Substantia nigra (tissue), 51 donors: ENCODE measurements at places on chromosomes 2 and 18.

DNA sequence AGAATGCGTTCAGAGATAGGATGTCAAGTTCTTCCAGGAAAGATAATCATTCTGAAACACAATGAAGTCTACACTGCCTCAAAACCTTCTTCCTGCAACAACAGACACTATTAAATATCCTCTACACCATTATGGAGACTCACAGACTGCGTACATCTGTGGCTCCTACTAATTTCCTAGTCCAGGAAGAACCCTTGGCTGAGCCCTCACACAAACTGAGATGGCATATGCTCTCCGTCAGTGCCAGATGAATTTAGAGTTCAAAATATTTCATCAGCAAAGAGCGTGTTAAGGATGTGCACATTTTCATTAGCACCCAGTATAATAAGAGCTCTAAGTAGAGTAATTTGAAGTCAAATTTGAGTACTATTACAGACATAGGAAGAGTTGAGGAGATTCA, 117.2 kb downstream of the TCF4 start:
- no peak for DNase-seq

- no peak for DNase-seq
Observed at GRCh38 chr18:74488864-74489263, 7.3 kb upstream of the CNDP2 start.

- DNase-seq: peak; percentile 37
Observed at GRCh38 chr2:74414881-74415761, 6.3 kb downstream of the C2orf81 start.

DNA sequence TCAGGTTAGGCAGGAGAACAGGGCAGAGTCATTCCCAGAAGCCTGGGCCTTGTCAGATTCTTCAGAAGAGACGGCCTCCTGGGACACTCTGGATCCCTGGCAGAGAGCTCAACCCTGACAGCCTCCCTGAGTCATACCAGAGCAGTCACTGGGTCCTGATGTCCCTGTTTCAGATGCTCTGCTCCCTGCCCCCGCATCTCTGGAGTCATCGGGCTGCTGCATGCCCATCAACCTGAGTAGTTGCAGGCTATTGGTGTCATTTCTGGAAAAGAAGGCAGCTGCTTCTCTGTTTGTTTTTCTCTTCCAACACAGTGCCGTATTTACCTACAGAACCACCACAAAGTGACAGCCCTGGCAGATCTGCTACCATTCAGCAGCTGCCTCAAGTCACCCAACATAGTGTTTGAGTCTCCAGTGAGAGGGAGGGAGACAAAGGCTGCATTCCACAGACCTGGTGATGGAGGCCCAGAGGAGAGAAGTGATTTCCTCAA, 145.1 kb downstream of the B3GNT2 start:
- DNase-seq: no peak

GRCh38 chr2:25333981-25334380, 7.7 kb downstream of the DNMT3A start:
- DNase-seq: no peak

GRCh38 chr2:207315131-207315530, 149.4 kb upstream of the KLF7 start:
- no peak for DNase-seq

DNA sequence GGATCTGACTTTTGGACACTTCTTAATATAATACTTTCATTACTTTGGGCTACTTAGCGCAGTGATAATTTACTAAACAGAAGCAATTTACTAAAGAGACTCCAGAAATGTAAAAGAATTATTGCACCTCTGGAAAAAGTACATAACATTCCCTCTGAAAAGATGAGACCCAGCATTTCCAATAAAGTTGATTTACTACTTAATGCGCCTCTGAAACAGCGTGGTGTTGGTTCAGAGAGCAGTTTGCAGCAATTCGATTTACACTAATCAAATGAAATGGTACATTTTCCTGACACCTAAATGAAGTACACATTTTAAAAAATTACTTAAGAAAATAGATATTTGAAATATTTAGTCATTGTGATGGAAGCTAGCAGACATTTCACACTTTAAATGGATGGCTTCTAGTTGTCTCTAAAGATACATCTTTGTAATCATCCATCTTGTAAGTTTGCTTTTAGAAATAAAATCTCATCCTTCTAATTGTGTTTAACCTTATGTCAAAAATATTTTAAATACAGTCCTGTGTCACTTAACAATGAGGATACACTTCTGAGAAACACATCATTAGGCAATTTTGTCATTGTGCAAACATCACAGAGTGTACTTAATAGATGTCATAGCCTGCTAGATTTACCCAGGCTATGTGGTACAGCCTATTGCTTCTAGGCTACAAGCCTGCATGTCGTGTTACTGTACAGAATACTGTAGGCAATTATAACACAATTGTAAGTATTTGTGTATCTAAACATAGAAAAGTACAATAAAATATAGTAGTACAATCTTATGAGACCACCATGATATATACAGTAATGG, 284.6 kb upstream of the UBE2E3 start:
- DNase-seq: no peak

DNA sequence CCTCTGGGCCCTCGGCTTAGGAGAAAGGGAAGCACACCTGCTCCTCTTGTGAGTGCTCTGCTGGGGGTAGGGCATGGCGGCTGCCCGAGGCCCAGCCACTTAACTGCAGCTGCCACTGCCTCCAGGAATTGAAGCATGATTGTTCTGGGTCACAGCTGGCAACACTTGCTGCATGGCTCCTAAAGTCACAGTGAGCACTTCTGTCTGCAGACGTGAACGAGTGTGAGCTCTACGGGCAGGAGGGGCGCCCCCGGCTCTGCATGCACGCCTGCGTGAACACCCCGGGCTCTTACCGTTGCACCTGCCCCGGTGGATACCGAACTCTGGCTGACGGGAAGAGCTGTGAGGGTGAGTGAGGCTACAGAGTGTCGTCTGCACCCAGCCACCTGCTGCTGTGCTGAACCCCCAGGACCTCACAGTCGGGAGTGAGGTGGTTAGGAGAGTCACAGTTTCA, 44.4 kb downstream of the FBLN7 start:
- DNase-seq: no peak

DNA sequence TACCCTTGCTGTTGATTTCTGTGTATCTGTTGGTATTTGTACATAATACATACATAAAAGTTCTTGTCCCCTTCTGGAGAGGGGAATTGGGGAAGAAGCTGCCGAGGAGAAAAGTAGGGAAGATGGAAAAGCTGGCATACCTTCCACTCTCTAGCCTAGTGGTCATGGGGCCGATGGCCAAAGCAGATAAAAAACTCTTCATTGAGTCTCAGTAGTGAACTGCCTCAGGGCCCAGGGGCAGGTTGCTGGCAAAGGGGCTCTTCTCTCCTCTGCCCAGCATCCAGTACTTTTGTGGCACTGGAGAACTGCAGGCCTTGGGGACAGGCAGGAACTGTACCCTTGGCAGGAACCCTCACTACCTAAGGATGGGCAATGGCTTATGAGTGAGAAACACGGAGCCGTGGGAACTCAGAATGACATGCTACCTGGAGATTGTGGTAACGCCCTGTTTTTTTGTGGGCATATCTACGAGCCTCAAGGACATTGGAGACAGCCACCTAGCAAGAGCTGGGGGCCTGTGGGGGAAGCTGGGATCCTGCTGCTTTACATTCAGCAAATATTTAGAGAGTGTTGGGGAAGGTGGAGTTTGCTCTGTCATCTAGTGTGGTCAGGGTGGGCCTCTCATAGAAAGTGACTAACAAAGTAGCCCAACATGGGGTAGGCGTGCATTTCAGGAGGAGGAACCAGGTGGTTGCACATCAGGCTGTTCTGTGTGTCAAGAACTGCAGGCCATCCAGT, 22.6 kb upstream of the ITGB6 start:
- no peak for DNase-seq

DNA sequence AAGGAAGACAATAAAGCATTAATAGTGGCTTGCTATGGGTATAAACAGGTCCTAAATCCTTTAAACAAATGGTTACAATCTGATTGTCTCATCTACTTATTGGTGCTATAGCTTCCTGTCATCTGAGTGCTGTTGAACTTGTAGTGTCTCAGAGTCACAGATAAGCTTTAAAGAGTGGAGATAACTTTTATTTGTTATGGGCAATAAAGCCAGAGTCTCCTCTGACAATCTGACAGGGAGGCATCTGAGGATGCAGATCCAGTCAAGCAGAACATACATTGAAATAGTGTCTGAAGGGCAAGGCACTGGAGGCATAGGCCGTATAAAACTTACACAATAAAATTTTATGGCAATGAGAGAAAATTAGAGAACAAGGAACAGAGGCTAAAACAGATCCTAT, 1132.4 kb upstream of the CDH2 start:
- DNase-seq: no peak

DNA sequence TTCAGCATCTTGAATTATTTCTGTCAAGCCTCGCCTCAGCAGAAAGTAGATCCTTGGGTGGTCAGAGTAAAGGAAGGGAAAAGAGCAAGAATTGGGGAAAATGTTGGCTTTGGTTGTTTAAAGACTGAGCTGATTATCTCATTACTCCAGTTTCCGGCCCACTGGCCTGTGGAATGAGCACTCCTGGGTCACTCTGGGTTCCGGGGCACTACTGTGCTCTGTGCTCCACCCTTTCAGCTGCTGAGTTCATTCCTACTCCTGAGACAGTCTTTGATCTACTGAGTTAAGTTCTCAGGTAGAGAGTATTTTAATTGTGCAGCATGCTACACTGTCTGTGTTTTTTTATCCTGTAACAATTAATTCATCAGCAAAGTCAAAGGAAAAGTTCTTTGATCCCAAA, 427.7 kb downstream of the CDH2 start:
- no peak for DNase-seq

DNA sequence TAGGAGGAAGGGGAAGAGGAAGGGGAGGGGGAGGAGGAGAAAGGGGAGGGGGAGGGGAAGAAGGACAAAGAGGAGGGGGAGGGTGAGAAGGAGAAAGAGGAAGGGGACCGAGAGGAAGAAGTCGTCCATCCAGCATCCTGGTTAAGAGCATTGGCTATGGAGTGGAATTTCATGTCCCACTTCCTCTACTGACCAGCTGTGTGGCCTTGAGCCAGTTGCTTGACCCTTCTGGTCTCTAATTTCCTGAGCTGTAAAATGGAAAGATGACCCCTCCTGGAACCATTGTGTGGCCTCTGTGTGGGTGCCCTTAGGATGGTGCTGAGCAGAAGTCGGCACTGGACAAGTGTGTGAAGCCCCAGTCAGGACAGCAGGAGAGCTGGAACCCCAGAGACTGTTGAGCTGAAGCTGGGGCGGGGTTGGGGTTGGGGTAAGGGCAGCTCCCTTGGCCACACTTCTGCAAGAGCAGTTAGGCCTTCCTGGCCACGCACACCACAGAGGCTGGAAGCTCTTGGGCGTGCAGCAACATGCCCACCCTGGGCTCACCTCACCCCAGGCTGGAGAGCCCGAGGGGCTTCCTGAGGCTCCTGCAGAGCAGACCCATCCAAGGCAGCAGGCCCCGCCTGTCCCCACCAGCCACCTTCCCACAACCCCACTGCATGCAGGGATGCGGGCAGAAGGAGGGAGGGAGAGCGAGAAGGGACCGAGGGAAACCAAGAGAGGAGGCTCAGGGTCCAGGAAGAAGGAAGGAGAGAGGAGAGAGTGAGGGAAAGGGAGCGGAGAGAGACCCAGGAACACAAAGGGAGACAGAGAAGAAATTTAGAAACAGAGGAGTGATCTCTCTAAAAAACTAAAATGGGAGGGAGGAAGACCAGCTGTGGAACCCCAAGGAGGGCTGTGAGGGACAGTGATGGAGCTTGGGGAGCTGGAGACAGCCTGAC, 16.2 kb downstream of the ADRA2B start:
- DNase-seq: no peak

DNA sequence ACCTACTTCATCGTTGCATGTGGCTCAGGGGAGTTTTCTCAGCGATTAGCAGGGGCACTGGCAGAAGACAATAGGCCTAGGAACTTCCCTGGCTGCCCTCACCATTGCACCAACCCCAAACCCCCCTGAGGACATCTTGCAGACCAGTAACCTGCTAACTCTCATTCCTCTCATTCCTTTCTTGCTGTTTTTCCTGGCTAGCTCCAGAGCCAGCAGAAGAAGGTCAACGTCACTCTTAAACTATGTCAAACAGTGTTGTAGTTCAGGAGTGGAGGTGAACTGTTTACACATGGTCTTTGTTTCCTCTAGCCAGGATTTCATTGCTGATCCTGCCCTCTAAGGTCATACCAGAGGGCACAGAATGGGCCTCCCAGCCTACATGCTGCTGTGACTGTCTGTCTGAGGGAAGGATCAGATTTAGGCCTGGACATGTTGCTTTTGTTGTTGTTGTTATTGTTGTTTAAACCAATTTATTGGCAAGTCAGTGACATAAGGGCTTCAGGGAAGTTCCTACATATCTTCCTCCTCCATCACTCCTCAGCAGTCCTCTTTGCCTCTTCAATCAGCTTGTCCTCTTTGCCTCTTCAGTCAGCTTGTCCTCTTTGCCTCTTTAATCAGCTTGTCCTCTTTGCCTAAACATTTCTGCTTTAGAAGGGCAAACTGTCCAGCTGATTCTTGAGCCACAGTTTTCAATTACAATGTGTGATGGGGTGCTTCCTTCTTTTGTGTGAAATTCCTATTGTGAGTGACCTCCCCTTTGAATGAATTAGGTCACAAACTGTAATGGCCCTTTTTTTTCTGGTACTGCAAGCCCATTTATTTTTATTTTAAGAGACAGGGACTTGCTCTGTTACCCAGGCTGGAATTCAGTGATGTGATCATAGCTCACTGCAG, 471.9 kb upstream of the TNP1 start:
- DNase-seq: no peak

DNA sequence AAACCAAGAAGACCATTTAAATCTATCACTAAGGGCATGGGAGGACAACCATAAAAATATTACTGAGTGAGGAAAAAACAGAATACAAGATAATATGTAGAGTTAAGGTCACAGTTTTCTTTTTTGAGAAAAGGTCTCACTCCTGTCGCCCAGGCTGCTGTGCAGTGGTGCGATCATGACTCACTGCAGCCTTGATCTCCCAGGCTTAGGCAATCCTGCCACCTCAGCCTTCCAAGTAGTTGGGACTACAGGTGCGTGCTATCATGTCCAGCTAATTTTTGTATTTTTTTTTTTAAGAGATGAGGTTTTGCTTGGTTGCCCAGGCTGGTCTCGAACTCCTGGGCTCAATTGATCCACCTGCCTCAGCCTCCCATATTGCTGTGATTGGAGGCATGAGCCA, 24.0 kb downstream of the POLR1A start:
- no peak for DNase-seq

DNA sequence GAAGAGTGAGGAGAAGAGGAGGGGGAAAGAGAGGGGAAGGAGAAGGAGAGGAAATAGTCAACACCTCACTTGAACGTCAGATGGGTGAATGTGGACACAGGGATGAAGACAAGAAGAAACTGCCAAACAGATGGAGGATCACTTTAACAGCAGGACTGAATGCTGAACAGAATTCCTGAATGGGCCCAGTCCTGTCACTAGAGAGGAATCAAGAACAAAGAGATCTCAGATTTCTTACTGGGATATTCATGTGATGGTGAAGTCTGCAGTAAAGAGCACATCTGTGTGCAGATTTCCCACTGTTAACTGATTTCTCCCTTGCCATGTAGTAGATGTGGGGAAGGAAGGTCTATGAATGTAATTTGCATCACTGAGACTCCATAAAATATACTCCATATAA, 135.4 kb downstream of the L3MBTL4 start:
- DNase-seq: no peak
